Activated CD4-positive, alpha-beta T cell treated with anti-CD3 and anti-CD28 coated beads, Interleukin-2, amount 50 U/mL, for 16 hours (primary cell): ENCODE measurements at places on chromosomes 16 and 17.

DNA sequence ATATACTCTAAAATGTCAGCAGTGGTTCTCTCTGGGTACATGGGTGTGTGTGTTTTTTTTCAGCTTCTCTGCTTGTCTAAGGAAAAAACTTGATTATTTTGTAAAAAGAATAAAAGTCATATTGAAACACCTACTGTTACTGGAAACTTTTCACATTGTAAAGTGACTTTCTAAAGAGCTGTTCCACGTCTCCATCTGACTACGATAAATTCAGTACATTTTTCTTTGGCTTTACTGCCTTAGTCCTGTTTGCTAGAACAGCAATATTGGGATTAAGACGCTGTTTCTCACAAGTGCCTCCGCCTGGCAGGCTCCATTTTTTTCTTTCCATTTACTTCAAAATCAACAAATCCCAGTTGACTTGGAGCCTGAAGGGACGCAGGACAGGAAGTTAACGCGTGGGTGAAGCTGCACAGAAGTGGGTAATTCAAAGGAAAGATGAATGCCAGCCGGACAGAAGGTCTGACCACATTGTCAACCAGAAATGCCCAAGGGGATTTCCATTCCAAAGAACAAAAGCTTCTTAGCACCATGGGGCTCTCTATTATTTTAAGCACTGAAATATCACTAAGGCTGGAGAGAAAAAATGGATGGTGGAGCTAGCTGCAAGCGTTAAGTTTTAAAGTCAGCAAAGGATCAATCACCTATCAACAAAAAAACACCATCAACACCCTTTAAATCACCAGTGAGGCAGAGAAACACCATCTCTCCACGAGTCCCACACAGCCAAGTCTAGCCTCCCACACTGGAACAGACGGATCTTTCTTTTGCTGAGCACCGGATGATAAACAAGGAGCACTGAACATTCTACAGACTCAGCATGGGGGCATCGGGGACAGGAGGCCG is 8.4 kb downstream of the GLOD4 start:
- DNase-seq, result peak; percentile 48

- no peak for DNase-seq
Observed at GRCh38 chr17:82898976-82899514, 59.2 kb upstream of the ZNF750 start.

- no peak for DNase-seq
Observed at GRCh38 chr17:30858556-30859250, 26.9 kb downstream of the ATAD5 start.

DNA sequence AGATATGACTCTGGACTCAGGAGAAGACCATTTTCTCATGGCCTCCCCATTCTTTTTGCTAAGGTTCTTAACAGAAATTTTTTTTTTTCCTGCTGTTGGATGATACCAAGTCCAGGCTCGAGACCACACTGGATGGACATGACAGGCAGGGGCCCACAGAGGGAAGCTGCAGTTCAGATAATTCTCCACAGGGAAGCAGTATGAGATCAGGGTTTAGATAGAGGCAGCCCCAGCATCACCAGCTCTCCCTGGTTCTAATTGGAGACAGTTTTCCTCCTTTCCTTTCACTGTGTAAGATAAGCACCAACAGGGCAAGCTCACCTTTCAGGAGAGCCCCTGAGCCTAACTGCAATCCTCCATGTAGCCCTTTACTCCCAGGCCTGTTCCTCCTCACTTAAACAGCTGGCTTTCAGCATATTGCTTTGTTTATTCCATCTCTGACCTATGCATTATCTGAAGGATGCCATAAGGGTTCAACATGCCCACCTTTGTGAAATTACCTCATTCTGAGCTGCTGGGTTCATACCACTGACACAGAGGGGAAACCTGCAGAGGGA is 108.1 kb downstream of the SNX11 start:
- DNase-seq, result no peak

GRCh38 chr17:78939615-78940014 is 14.4 kb upstream of the TIMP2 start:
- DNase-seq, result no peak

DNA sequence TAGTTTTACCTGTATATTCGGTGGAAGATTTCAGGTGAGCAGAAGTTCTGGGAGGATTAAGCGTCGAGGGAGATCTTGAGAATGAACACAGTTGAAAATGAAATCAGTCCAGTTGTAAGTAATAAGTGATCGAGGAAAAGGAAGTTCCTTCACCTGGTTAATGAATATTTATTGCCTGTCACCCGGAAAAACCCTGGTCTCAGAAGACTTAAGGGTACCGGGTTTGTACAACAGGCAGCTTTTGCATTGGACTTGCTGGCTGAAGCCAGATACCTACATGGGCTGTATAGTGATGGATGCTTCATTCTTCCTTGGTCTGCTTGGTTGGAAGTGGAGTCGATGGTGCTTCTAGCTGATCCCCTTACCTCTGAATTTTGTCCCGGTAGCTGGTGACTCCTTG is 72.7 kb downstream of the PRKCA start:
- no peak for DNase-seq

GRCh38 chr16:88905563-88905962 is 39.1 kb upstream of the PABPN1L start:
- DNase-seq, result peak; percentile 10

DNA sequence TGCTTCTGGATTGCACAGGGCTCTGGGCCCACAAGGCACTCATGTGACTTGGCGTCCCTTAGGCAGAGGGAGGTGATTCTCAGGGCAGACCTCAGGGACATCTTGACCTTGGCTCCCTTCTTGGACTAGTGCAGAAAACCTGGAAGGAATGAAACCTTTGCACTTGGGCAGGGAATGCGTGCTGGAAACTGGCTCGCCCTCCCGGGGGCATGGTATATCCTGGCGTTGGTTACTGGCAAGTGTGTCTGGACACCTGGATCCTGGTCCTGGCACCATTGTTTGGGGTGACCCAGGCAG is 63.5 kb upstream of the LGALS9 start:
- DNase-seq, result no peak

- DNase-seq, result no peak
Observed at GRCh38 chr17:29771546-29771945, 148.8 kb upstream of the CORO6 start.

GRCh38 chr16:70720425-70721201 is 34.8 kb upstream of the MTSS2 start:
- DNase-seq, result no peak

GRCh38 chr17:62188713-62189112 is 123.6 kb upstream of the MED13 start:
- no peak for DNase-seq

DNA sequence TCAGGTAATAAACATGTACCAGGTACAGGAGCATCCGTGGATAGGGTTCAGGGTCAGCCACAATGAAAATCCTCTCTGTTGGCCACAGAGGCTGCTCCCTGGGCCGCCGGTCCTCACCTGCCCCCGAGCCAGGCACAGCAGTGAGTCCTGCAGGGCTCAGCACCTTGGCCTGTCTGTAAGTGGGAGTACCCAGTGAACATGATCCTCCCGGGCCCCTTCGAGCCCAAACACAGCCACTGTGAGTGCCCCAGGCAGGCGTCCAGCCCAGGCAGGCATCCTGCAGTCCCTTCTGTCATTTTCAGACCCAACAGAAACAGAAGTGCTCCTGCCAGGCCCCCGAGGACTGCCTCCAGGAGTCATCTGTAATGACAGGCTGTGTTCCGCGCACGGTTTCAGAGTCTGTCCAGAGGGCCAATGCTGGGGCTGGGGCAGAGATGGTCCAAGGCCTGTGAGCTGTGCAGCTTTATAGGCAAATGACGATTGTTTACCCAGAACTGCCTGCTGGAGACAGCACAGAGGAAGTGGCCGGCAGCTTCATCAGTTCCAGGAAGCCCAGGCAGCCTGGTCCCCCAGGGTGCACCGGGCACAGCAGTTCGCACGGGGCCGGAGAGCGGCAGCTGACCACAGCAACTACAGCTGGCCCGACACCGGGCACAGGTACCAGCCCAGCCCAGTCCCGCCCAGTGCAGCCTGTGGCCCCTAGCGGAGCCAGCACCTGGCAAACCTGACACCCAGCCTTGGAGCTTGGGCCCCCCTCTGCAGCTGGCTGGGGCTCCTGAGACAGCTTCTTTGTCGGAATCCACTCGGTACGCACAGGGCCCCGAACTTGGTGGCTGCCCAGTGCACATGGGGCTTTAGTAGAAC is 13.2 kb downstream of the SLC7A5 start:
- peak; percentile 53 for DNase-seq

DNA sequence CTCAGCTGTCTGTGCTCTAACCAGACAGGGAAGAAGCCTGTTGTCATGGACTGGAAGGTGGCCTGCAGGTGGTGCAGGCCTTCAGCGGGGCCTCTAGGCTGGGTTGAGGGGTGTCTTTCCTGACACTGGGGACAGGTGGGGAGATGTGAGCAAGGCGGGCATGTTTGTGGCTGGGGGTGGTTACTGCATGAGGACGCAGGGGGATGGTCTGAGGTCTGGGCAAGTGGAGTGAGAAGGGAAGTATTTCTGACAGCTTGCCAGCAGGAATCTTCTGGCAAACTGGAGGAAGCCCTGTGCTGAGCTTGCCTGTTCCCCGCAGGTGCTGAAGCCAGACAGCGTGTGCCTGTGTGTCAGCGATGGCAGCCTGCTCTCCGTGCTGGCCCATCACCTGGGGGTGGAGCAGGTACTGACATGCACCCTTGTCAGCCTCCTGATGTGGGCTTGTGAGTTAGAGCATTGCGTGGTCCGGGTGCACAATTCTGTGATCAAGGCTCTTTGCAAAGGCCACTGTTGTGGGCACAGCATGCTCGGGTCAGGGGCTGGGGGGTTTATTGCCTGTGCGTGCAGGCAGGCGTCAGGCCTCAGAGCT is 36.2 kb downstream of the PRMT7 start:
- DNase-seq, result no peak
